ENCODE measurements at places on chromosomes 1 and 21.

GRCh38 chr1:165375623-165376022 is 19.1 kb upstream of the LMX1A start:
- DNase-seq = no peak

- DNase-seq = no peak
Observed at GRCh38 chr1:11703357-11704193, 12.1 kb downstream of the DRAXIN start.

DNA sequence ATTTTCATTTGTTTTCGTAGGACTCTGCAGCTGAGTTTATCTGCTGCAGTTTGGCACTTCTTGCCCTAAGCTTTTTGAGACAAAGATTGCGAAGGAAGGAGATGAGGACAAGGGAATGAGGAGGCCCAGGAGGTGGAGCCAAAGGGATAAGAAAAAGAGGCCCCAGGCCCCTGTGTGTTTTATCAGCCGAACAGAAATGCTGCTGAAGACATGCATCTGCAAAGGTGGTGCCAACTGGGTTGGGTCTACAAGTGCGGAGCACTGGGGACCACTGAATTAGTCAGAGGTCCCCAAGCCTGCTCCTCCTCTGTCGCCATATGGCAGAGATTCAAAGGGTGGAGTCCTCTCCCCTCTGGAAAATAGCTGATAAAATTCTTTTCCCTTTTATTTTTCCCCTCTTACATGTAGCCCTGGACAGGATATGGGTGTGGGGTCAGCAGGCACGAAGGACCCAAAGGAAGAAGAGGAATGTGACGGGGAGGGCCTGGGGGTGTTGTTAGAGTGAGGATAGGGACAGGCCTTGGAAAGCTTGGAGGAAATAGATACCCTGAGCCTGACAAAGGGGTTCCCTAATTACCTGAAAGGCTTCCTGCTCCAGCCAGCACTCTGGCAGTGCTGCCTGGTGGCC is 2.7 kb downstream of the CD34 start:
- no peak for DNase-seq

GRCh38 chr1:230255991-230256390 is 170.1 kb downstream of the PGBD5 start:
- no peak for DNase-seq

DNA sequence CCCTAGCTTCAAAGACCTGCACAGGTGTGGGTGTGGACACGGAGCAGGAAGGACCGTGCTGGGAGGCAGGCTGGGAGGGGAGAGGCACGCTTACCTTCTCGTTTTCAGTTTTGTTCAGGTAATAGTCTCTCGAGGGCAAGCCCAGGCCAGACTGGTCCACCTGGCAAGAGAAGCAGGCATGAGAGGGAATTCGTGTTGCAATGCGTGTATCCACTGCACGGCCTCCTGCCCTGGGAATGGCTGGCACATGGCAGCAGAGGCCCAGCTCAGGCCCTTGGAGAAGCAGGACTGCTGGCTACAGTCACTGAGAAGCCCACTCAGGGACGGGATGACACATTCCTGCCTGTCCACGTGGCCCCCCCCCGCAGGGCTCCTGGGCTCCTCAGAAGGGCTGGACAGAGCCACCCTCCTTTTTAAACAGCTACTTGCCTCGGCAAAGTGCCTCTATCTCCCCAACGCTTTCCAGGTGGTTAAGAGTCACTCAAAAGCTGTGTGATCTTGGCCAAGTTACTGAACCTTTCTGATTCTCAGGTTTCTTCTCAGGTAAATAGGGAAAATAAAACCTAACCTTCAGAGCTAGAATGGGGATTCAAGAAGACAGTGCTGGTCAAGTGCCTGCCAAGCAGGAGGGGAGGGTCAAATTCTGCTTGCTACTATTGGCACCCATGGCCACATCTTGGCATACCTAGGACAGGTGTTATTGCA is 32.7 kb downstream of the ECE1 start:
- DNase-seq = no peak

DNA sequence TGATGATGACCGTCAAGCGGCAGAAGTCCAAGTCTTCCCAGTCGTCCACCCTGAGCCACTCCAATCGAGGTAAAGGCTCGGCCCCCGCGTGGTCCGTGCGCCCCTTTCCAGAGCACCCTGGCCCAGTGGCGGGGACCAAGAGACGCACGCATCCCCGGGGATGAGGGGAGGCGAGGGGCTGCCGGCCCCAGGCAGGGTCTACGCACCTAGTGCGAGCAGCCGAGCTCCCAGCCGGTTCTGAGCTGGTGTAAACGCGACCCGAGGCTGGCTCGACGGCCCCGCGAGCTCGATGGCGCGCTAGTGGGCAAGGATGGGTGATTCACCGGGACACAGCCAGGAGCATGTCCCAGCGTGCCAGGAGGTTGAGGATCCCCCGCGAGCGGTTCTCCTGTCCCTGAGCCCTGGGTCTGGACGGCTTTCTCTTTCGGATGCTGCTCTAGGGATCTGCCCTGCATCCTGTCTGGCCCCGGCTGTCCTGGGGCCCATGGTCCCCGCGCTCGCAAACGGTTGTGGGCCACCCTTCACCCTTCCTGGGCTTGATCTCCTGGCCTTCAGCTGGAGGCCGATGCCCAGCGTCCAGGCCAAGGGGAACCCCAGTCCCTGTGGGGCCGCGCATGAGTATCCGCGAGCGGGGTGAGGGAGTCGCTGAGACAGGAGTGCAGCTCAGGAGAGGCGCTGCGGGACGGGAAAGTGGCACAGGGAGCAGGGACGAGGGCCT is 689 bp downstream of the PKP1 start:
- no peak for DNase-seq
